NCI-H524 (cell line): ENCODE measurements at places on chromosomes 2 and 18.

- DNase-seq = no peak
Measured at GRCh38 chr2:44902217-44903137, 39.0 kb upstream of the SIX3 start.

DNA sequence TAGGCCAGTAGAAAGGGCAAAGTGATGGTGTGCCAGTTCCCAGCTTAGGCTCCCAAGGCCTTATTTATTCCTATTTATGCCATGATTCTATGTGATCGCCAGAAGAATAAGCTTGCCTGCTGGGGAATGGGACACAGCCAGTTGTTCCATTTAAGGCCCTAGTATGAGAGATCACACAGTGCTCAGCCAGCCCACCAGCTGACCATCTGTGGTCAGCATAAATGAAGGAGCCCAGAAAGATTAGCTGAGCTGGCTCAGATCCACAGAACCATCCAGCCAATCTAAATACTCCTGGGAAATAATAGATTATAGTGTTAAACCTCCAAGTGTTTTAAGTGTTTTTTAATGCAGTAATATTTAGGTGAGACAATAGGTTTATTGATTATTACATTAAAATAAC lies 12.6 kb upstream of the L3MBTL4 start:
- peak; percentile 19 for DNase-seq

- no peak for DNase-seq
Measured at GRCh38 chr2:121355488-121355887, 70.5 kb upstream of the TFCP2L1 start.

DNA sequence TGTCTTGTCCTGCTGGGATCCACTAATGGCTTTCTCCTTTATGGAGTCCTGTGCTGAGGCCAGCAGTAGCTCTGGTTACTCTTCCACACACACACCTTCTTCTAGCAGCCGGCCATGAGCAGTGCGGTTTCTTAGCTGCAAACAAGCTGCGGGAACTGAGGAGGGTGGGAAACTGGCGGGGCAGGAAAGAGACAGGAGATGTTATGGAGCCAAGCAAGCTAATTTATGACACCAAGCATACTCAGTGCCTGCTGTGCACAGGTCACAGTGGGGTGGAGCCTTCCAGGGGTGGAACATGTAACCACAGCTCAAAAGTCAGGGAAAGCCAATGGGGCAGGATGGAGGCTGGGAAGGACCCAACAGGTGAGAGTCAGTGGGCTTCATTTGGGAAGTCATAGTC lies 180.8 kb downstream of the FAM210A start:
- DNase-seq = no peak

GRCh38 chr18:70397259-70397925 lies 108.5 kb downstream of the SOCS6 start:
- no peak for DNase-seq

- DNase-seq = no peak
Measured at GRCh38 chr18:12093520-12094257, at the start of gene ANKRD62. Gene ANKRD62, plus strand, starts transcription at chr18:12093843. Its CDS starts 175 bp downstream, at chr18:12094018.

- no peak for DNase-seq
Measured at GRCh38 chr2:213166109-213166508, 14.7 kb upstream of the IKZF2 start.

DNA sequence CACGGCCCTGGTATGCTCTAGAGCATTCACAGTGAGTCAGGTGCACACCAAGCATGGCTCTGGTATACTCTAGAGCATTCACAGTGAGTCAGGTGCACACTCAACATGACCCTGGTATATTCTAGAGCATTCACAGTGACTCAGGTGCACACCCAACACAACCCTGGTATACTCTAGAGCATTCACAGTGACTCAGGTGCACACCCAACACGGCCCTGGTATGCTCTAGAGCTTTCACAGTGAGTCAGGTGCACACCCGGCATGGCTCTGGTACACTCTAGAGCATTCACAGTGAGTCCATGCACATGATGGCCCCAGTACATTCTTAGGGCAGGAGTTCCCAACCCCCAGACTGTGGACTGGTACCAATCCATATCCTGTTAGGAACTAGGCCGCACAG lies 158.1 kb downstream of the EIPR1 start:
- DNase-seq = no peak

DNA sequence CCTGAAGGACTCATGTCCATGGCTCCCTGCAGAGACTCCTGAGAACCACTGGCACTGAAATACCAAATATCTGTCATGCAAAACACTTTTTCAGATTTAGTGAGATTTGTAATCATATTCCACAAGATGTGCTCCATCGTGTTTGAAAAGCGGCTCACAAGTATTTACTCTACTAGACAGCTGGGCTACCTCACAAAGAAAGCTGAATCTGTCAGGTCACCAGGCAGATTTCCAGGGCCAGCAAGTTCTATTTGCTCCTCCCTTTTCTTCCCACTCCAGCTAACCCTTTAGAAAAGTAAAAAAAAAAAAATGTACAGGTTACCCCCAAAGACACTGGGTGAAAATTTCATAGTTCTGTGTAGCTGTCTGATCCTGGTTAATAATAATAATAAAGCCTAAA lies 22.9 kb downstream of the WIPF1 start:
- no peak for DNase-seq

- no peak for DNase-seq
Measured at GRCh38 chr2:128520340-128520739, 201.7 kb upstream of the HS6ST1 start.
